ENCODE measurements at places on chromosomes 2 and 18. TPM values are rescaled to one million over a fixed set of nuclear protein-coding genes. Genes with fewer than 3 reads are reported as not detected.
A peak's percentile ranks its signal among the peaks of the same experiment; 100 is the strongest.

DNA sequence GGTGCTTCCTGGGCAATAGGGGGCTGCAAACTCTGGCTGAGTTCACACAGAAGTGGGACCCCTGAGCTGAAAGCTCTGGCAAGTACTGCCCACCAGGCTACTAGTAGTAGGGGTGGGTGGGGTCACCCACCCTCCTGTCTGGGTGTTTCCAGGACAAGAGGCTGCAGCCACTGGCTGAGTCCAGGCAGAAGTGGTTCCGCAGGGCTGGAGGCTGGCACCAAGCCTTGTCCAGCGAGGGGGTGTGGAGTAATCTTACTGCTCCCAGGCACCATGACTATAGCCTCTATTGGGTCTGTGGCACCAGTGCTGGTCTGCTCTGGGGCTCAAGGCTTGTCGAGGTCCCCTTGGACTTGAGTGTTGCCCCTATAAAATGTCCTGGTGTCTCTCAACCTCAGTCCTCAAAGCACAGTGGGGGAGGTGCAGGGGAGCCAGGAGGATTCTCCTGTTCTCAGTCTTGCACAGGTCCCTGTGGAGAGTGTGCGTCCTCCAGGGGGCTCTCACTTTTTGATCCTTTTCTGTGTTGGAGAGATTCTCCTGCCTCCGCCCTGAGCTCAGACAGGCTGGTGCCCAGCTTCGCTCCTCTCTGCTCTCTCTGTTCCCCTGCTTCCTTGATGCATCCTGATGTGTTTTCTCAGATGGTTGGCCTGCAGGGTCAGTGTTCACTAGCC lies 48.1 kb downstream of the NUP35 start:
- DNase-seq, result no peak

- DNase-seq, result no peak
Observed at GRCh38 chr2:42624047-42624446, 55.6 kb downstream of the MTA3 start.

The NYAP2 gene
- polyA plus RNA-seq, result not detected

The KLHL29 gene
- 6.4 TPM for polyA plus RNA-seq

DNA sequence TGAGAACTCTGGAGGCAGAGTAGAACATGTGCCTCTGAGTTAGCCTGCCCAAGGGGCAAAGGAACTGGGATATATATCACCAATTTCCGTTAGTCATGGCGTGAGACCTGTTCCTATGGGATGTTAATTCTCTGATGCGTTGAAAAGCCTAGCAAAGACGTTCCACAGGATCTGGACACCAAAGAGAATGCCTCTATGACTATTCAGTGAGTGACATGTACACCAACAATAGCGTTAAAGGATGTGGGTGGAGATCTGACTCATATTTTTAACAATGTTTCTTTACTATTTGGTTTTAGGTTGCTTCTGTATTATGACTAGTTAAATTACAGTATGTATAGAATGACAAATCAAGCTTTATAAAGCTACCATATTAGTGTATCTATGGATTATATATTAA lies 320.9 kb upstream of the MC4R start:
- DNase-seq, result peak; percentile 54

The PLEKHA3 gene
- 15.8 TPM for polyA plus RNA-seq

Measured in keratinocyte (primary cell).